Mesangial cell (primary cell): ENCODE measurements at places on chromosomes 3 and 15. TPM values are rescaled to one million over a fixed set of nuclear protein-coding genes. Genes with fewer than 3 reads are reported as not detected.

Gene ATP2B2
- not detected in 2 replicates for total RNA-seq

Gene CCR3
- total RNA-seq = not detected in 2 replicates

Gene PCLAF
- 5.3 and 23.5 TPM in 2 replicates for total RNA-seq

Gene GDPGP1
- 7.9 and 8.1 TPM in 2 replicates for total RNA-seq

Gene HHLA2
- total RNA-seq = not detected in 2 replicates

Gene POLR2M
- total RNA-seq = 544 and 2,046 TPM in 2 replicates

Gene ADAMTS17
- total RNA-seq = 0.13 and 0.98 TPM in 2 replicates

Gene PYGO1
- 2.1 and 4.4 TPM in 2 replicates for total RNA-seq

Gene PIERCE2
- 1.6 and 2.1 TPM in 2 replicates for total RNA-seq

Gene SOX14
- total RNA-seq = not detected in 2 replicates

Gene RAB6B
- total RNA-seq = 1.3 and 3.3 TPM in 2 replicates

Gene CASR
- total RNA-seq = 2.2 TPM in 1 of 2 replicates, not detected in the other

Gene NIT2
- 12.7 and 17.1 TPM in 2 replicates for total RNA-seq

Gene ROBO1
- 38.3 and 63.5 TPM in 2 replicates for total RNA-seq

Gene WNT7A
- 0.65 and 0.76 TPM in 2 replicates for total RNA-seq

Gene CLDN16
- 0.16 and 1.3 TPM in 2 replicates for total RNA-seq

Gene MYNN
- 11.2 and 11.3 TPM in 2 replicates for total RNA-seq

Gene SLC2A2
- 1.9 TPM in 1 of 2 replicates, not detected in the other for total RNA-seq

Gene GOLGA8O
- total RNA-seq = not detected in 2 replicates

Gene MYH15
- under 0.01 TPM in 2 replicates for total RNA-seq

Gene PML
- total RNA-seq = 57.4 and 116 TPM in 2 replicates

Gene GPR156
- 0.65 and 1.1 TPM in 2 replicates for total RNA-seq
